ENCODE measurements at places on chromosomes 6 and 20.
A peak's percentile ranks its signal among the peaks of the same experiment; 100 is the strongest.

- DNase-seq = no peak
These were observed 7.6 kb upstream of the CCN2 start for GRCh38 chr6:131958542-131959470.

DNA sequence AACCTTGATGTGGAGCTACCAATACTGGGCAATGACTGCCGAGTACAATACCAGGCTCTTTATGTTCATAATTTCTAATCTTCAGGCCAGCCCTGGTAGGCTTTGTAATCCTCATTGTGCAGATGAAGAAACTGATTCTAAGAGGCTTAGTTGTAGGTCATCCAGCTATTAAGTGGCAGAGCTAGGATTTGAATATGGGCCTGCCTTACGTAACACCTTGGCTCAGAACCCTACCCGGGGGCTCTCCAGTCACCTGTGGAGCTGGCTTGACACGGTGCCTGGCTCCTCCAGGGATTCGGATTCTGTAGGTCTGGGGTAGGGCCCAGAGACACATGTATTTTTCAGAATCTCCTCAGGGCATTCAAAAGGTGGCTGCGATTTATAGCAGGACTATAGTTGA lies 515.5 kb downstream of the QKI start:
- no peak for DNase-seq

DNA sequence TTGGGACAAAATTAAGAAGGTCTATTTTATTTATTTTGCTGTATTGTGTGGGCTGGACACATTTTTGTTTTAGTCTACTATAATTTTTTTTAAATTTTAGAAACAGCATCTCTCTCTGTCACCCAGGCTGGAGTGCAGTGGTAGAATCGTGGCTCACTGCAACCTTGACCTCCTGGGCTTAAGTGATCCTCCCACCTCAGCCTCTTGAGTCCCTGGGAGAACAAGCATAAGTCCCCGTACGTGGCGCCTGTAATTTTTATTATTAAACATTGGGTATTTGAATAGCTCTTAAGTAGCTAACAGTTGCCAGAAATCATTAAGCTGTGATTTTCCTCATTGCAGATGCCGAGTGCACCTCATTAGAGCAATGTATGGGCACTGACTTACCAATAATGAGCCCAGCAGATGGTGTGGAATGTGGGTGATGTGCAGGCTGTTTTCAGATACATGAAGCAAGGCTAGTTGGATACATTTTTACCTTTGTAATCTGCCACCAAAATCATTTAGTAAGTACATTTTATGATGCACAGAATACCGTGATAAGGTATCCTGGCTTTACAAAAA lies 10.3 kb upstream of the MAS1 start:
- no peak for DNase-seq

DNA sequence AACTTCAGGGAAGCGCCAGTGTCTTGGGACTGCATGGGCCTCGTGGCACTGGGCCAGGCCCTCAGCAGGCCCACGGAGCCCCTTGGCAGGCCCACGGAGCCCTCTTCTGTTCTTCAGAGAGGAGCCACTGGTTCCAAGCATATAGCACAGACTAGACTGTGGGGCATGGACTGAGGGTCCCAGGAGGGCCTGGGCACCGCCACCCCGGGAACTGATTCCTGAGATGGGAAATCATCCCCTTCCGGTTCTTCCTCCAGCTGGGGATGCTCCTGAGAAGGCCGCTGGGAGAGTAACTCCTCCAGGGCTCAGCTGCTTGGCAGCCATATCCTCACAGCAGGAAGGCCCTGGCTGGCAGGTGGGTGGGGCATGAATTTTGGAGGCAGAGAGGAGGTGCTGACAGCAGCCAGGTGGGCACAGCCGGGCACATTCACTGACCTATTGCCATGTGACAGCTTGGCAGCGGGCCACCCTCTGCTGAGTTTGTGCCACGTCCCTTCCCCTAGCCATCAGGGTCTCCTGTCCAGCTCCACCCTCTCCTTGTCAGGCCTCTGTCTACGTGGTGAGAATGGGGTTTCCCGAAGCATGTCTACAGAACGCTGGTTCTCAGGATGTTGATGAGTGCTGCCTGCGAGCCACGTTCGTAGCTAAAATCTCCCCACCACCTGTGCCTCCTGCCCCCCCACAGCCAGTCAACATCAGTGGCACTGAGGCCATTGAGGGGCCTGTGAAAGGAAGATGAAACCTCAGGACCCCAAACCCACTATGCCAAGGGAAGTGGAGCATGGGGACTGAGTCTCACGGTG lies 152.1 kb downstream of the TAF4 start:
- no peak for DNase-seq

DNA sequence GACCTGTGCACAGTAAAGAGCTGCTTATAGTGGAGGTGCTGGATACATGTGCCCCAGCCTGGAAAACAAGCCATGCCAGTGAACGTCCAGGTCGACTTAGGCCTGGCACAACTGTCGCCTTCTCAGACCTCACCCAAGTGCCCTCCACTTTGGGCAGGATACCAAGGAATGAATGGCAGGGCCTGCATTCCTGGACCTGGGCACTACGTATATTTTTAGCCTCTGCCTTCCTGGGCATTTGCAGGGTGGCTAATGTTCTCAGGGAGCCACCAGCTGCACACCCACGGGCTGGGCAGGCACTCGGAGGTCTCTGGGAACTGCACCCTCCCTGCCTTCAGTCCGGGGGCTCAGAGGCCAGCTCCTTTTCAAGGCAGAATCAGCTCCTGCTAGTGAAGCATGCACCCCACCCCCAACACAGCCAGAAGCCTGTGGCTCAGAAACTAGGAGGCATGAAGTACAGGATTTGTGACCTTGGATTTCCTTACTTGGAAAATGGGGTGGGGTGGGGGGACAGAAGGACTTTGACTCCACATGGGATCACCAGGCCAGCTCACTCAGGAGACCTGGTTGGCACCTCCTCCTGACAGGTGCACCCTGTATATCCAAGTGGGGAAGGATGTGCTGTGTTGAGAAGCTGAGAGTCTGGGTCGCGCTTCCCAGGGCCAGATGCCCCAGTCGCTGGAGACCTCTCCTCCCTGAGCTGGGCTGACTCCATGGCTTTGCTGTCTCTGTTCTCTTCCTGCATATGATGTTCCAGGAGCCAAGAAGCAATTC lies 2.5 kb upstream of the LSM14B start:
- no peak for DNase-seq

- DNase-seq = no peak
These were observed 63.7 kb downstream of the HIVEP2 start for GRCh38 chr6:142881290-142881689.

GRCh38 chr20:34076952-34077351 lies 35.1 kb downstream of the EIF2S2 start:
- no peak for DNase-seq

DNA sequence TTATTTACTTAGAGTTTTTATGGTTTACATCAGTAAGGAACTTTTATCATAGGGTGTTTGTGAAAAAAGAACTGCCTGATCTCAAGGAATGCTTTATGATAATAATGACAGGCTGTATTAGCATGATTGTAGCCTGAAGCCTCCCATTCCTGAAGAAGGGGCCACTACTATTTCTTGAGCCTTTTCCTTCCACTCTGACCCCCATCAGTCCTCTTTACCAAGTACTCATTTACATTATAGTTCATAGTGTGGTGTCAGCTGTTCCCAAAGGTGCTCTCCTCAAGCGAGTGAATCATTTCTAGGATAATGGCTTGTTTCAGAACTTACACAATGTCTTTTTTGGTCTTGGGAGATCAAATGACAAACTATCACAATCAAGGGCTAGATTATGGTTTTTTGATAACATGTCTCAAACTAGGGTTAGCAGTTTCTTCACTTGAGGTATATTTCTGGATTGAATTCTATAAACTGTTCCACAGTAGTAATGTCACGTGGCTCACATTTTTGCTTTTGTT lies 283.6 kb downstream of the CDKAL1 start:
- no peak for DNase-seq

- DNase-seq = peak; percentile 33
These were observed 35.0 kb upstream of the DSN1 start for GRCh38 chr20:36808317-36809257.

DNA sequence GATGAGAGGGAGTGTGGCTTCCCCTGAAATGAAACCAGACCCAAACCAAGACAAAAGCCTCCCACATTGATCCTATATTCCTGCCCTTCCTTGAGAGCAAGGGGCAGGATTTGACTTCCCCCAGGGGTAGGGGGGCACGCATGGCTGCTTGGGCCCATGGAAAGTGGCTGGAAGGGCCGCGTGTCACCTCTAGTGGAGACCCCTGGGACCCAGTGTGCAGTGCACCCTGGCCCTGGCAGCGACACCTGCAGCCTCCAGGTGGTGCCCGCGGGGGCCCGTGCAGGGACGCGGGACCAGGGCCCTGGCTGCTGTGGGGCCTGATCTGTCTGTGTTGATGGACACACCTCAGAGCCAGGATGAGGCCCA lies 18.0 kb upstream of the SLCO4A1 start:
- DNase-seq = no peak

DNA sequence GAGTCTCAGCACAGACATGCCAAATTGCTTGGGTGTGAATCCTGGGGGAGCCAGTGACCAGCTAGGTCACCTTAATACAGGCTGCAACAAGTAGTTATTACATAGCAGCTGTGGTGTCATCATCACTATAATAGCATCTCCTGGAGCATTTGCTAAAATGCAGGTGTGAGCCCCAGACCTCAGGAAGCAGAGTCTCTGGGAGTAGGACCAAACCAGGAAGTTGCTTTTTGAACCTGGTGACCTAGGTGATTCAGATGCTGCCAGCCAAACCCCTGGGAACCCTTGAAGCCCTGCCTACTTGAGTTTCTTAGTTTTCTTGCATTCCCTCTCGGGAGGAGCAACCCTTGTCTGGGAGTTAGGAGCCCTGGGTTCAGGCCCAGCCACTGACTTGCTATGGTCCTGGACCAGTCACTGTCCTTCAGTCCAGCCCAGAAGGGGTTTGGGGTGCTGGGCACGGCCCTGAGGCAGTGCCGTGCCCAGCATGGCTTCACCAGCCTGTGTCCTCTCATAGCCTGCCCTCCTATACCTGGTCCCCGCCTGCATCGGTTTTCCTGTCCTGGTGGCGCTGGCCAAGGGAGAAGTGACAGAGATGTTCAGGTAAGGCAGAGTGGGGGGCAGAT lies 39.3 kb upstream of the ID1 start:
- DNase-seq = no peak

DNA sequence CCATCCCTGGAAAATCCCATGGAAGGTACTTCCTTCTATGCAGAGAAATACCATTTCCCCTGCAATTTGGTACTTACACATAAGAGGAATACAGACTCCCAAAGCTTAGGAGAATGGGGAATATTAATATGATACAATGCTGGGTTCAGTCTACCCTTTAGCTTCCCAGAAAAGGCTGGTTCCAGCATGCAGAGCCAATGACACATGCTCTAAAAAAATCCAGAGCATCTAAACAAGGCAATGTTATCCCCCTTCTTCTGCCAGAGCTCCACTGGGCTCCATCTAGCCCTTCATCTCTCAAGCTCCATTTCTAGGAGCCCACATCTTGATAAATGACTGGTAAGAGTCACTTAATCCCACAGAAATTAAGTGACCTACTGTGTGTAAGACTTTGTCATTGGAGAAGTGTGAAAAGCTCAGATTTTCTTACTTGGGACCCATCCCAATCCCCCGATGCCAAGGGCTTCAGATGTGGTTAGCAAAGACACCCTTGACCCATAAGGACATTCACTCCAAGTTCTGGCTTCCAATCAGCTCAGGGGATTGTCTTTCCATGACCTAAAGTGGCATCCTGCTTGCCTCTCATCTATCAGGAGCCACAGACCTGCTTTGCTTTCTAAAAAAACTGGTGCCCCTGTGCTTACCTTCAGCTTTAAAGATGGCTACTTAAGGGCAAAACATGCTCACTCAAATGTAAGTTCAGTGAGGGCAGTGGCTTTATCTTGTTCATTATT lies 137.5 kb downstream of the UNC5CL start:
- no peak for DNase-seq

DNA sequence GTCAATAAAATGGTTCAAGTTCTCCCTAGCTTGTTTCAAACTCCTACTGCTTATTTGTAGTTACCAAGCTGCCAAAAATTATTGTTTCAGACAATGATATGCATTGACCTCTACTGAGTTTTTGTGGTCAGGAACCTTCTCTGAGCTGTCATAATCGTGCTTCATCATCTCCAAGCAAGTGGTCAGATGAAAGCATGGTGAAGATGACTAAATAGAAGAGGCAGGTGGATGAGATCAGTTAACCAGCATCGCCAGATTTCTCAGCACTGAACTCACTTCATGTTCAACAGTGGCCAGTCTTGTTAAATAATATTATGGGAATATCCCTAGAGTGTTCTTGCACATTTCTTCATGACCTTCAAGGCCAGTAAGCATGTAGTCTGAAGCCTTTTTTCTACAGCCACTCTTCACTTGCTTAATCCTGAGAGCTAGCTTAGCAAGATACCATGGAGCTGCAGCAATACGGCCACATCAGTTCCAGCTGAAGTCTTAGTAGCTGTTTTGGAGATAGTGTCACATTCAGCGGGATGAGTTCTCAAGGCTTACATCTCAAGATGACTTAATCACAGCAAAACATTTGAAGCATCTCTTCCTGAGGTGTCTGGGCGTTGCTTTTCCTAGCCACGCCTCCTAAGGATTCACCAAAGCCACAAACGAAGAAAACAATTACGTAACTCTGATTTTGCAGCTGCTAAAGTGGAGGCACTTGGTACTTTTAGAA lies 101.6 kb upstream of the TMEM30A start:
- no peak for DNase-seq

DNA sequence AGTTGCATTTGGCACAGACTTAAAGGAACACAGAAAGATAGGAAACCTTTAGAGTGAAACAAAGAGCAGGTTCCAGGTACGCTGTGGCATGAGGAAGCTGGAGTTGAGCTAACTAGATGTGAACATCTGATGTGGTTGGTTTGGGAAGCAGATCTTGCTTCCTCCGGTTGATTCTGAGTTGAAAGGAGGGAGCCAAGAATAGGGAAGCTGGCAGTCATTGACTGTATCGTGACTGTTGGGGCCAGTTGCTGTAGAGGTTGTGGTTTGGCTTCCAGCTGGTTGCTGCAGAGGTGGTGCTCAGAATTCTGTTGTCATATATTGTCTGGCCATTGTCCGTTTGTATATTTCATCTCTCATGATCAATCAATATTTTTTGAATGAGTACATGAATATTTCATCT lies 325.9 kb downstream of the PLCB1 start:
- DNase-seq = no peak

- DNase-seq = no peak
These were observed 126.2 kb upstream of the EDN1 start for GRCh38 chr6:12163744-12164507.

- no peak for DNase-seq
These were observed 39.5 kb downstream of the ELOVL5 start for GRCh38 chr6:53309059-53309900.

DNA sequence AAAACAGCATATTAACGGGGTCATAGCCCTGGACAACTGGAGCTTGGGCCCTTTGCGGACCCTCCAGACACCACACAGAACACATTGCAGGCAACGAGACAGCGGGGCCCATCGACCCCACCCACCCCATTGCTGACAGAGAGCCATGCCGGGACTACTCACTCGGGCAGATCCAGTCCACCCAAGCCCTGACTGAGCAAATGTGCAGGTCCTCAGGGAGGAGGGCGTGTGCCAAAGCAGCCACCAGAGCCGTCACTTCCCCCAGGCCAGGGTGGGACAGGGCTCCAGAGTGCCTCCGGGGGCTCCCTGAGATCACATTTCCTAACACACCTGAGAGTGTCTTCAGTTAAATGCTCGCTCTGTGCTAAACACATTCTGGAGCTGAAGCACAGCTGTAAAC lies 114.9 kb downstream of the CDH4 start:
- DNase-seq = no peak
